Foreskin keratinocyte (primary cell): ENCODE measurements at places on chromosomes 6 and 20.

DNA sequence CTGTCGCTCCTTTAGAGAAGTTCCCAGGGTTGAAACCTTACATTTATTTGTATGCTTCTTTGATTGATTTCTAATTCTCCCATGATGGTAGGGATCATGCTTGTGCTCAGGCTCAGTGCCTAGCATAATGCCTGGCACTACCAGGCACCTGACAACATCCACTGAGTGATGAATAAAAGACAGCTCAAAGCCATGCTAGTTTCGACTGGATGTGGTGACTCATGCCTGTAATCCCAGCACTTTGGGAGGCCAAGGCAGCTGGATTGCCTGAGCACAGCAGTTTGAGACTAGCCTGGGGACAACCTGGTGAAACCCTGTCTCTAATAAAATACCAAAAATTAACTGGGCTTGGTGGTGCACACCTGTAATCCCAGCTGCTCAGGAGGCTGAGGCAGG lies 11.6 kb upstream of the CD164 start:
- peak; percentile 42 for DNase-seq

GRCh38 chr6:7588506-7588905 lies 1.5 kb upstream of the SNRNP48 start:
- no peak for DNase-seq

- DNase-seq, result no peak
Observed at GRCh38 chr6:3026791-3027626, 27.3 kb downstream of the NQO2 start.

DNA sequence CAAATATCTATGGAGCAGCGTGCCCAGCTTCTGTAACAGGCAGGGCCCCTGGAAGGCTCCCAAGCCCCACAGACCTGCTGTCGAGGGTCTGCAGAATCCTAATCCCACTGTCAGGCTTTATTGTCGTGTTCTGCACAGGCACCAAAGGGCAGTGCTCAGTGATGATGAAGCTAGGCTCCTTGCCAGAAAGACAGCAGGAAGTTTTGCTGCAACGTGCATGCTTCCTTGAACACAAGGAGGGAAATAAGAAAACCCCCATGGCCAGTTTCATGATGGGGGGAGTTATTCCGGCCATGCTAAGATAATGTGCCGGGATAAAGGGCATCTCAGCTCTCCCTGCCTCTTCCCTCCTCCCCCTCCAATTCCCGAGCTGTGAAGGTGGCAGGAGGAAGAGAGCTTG lies 109.4 kb upstream of the KCNG1 start:
- no peak for DNase-seq

- DNase-seq, result no peak
Observed at GRCh38 chr6:42185597-42185996, 9.2 kb downstream of the GUCA1B start.
